ENCODE measurements at places on chromosomes 4 and X.

DNA sequence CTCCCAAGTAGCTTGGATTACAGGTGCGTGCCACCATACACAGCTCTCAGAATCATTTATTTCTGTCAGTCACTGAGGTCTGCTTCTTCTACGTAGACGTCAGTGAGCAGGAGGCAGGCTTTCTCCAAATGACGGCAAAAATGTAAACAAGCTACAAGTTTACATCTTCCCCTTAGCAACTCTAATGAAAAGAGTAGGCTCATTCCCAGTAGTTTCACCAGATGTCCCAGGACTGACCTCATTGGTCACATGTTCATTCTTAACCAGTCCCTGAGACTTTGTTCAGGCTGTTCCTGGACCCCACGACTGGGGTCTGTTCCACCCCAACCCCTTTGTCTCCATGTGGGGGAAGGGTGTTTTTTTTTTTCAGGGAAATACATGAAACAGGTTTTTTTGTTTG, 67.1 kb downstream of the TENM3 start:
- no peak for DNase-seq
- no peaks in the 10 kb centered on the region for H3K4me1 ChIP-seq
- no peaks in the 10 kb centered on the region for H3K36me3 ChIP-seq
- H3K27me3 ChIP-seq = no peaks in the 10 kb centered on the region
- no peak overlapping the region for H3K4me3 ChIP-seq

DNA sequence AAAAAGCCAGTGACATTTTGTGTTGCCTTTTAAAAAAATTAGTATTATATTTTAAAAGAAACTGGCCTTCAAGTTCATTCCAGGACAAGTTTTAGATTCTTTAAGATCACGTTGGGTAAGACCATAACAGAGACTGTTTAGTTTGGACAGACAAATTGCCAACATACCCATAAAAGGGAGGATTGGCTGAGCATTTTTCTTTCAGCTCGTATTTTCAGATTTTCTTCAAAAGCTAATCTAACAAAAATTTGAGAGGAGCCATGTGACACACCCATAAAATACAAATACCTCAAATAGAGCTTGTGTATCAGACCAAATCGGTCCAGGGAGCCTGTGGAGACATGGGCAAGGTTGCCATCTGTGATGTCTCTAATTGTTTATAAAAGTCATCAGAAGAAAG, 74.6 kb upstream of the C1QTNF7 start:
- H3K4me3 ChIP-seq = no peak overlapping the region
- no peak overlapping the region for H3K27ac ChIP-seq
- DNase-seq = no peak

DNA sequence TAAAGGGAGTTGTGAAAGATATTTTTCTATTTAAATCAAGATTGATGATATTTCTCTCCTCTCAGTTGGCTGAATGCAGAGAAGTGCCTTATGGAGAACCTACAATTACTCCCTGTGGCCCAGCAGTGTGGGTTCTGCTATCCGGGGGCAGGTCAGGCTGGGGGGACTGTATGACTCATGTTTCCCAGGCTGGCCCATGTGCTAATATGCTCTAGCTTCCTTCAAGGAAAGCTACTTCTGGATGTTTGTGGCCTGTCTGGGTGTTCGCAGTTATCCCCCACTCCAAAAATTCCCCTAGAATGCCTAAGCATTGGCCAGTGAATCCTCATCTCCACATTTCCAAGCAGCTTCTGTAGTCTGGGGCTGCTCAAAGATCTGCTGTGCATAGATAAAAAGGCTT, 58.9 kb upstream of the SPP1 start:
- no peaks in the 10 kb centered on the region for H3K4me1 ChIP-seq
- H3K27ac ChIP-seq = no peak overlapping the region
- H3K36me3 ChIP-seq = no peaks in the 10 kb centered on the region
- DNase-seq = no peak
- H3K27me3 ChIP-seq = peaks cover 5% of the 10 kb centered on the region

DNA sequence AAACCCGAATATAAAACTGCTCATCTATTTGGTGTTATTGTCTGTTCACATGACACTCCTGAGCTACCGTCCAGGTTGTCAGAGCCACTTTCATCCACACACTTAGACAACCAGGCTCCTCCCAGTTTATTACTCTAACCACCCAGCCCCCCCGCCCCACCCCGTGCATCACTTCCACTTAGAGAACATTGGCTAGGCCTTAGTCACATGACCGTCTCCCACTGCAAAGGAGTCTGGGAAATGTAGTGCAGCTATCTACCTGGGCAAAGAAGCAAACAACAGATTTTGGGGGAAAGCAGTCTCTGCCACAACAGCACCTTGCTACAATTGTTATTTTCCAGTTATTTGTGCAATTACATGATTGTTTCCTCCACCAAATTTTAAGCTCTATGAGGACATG, 57.6 kb upstream of the RBPJ start:
- no peaks in the 10 kb centered on the region for H3K4me1 ChIP-seq
- no peak overlapping the region for H3K4me3 ChIP-seq
- no peak for DNase-seq
- no peaks in the 10 kb centered on the region for H3K27me3 ChIP-seq
- no peak overlapping the region for H3K27ac ChIP-seq
- no peaks in the 10 kb centered on the region for H3K36me3 ChIP-seq

GRCh38 chr4:151922306-151922705, 161.5 kb upstream of the GATB start:
- H3K4me3 ChIP-seq = no peak overlapping the region
- H3K36me3 ChIP-seq = no peaks in the 10 kb centered on the region
- H3K4me1 ChIP-seq = no peaks in the 10 kb centered on the region
- no peak overlapping the region for H3K27ac ChIP-seq
- H3K27me3 ChIP-seq = peaks cover 13% of the 10 kb centered on the region

DNA sequence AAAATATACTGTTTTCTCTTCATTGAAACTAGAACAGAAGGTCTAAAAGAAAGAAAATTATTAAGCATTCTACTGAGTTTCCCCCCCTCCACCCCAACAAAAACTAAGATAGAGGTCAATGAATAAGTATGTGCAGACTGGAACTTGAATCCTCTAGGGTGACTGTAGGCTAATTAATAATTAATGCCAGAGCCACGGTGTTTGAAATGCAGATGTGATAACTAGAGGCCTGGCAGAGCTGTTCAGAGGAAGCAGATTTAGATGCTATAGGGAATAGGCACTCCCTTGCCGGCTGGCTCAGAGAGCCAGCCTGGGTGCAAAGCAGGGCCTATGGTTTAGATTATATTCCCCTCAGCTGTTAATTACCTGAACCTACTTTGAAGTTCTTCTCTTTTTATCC, 12.2 kb upstream of the POU3F4 start:
- DNase-seq = no peak
- no peaks in the 10 kb centered on the region for H3K36me3 ChIP-seq
- no peak overlapping the region for H3K27ac ChIP-seq
- H3K27me3 ChIP-seq = peaks cover 2% of the 10 kb centered on the region

GRCh38 chr4:898869-899555, 33.1 kb downstream of the GAK start:
- no peaks in the 10 kb centered on the region for H3K4me1 ChIP-seq
- H3K27ac ChIP-seq = peak overlapping the region; percentile 64
- H3K4me3 ChIP-seq = no peak overlapping the region
- H3K27me3 ChIP-seq = no peaks in the 10 kb centered on the region
- no peak for DNase-seq
- peaks cover 32% of the 10 kb centered on the region for H3K36me3 ChIP-seq

GRCh38 chr4:110633358-110634341, 10.8 kb upstream of the PITX2 start:
- H3K36me3 ChIP-seq = peaks cover 17% of the 10 kb centered on the region
- peak overlapping the region; percentile 65 for H3K27ac ChIP-seq
- H3K27me3 ChIP-seq = peaks cover 95% of the 10 kb centered on the region
- no peak for DNase-seq
- peaks cover 8% of the 10 kb centered on the region for H3K4me1 ChIP-seq
- H3K4me3 ChIP-seq = peak overlapping the region; percentile 37

- H3K27me3 ChIP-seq = no peaks in the 10 kb centered on the region
- H3K27ac ChIP-seq = no peak overlapping the region
- DNase-seq = no peak
- H3K4me3 ChIP-seq = no peak overlapping the region
- no peaks in the 10 kb centered on the region for H3K4me1 ChIP-seq
Measured at GRCh38 chr4:156803056-156803455, 168.5 kb downstream of the PDGFC start.

DNA sequence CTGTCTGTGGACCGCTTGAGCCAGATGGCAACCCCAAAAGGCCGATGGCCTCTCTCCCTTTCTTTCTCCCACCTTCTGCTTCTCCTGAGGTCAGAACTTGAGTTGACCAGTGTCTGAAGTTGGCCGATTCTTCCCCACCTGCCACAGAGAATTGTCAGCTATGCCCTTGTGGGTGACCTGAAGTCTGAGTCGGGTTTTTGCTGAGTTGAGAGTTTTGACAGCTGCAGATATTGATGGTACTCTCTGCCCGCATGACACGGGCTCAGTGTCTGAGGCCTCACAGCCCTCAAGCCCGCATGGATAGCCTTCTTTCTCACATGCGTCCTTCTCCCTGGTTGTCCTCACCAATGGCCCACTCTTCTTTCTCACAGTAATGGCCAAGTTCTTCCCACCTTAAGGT, 111.0 kb downstream of the EFNB1 start:
- H3K4me3 ChIP-seq = no peak overlapping the region
- no peak for DNase-seq
- H3K27ac ChIP-seq = no peak overlapping the region
- no peaks in the 10 kb centered on the region for H3K36me3 ChIP-seq

DNA sequence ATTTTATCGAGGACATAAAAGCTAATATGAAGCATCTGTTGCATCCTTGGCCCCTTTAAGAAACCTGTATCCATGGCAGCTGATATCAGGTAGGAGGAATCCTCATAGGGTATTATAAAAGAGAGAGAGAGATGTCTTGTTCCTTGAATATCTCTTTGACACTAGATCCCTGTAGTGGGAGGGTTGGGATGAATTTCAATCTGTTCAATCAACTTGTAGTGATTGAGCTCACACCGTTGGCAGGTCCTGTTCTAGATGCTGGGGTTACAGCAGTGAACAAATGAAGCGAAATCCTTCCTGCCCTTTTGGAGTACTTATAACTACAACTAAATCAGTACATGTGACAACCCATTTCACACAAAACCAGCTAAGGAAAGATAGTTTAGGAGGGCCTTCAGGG, 35.3 kb upstream of the GATB start:
- no peak overlapping the region for H3K4me3 ChIP-seq
- no peak overlapping the region for H3K27ac ChIP-seq
- H3K4me1 ChIP-seq = no peaks in the 10 kb centered on the region
- H3K36me3 ChIP-seq = no peaks in the 10 kb centered on the region

GRCh38 chr4:37066159-37066558, 178.4 kb upstream of the NWD2 start:
- DNase-seq = no peak

DNA sequence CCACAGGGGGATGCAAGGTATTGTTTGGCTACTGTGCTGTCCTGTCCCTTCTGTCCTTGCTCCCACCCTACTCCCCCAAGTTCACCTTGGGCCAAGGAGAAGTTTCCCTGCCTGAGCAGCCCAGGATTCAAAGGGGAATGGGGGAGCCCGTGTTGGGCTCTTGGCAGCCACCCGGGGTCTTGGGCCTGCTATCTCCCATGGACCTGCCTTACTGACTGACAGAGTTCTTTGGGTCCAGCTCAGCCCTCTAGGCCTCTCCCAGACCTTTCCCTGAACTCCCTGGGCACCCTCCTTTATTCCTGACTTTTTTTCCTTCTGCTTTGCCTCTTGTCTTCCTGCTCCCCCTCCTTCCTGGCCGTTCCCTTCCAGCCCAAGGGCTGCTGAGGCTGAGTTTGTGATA, 67.4 kb downstream of the STARD8 start:
- H3K4me1 ChIP-seq = no peaks in the 10 kb centered on the region
- no peak overlapping the region for H3K4me3 ChIP-seq
- DNase-seq = no peak
- H3K36me3 ChIP-seq = no peaks in the 10 kb centered on the region

GRCh38 chr4:165991325-165992180, 118.5 kb downstream of the TLL1 start:
- no peak overlapping the region for H3K4me3 ChIP-seq
- H3K4me1 ChIP-seq = no peaks in the 10 kb centered on the region
- no peak overlapping the region for H3K27ac ChIP-seq

DNA sequence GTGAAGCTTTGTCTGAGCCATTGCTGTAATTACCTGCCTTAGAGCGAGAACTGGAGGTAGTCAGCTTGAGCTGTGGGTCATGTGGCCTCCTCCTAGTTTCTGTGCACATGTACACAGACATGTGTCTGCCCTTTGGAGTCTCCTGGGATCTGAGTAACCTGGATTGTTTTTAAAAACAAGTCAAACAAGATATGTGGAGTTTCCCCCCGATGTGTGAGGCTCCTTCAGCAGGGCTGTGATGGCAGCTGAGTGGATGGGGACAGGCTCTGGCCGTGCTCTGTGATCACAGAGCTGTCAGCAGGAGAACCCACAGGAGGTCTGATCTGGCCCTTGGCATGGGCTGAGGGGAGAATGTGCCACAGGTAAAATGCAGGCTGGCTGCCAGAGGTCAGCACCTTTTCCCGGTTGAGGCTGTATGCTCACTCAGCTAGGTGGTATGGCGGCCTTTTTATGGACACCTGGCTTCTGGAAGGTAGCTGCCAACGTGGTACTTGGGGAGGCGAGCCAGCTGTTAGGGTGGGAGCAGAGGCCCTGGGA, 38.4 kb downstream of the NOP14 start:
- peaks cover 38% of the 10 kb centered on the region for H3K4me1 ChIP-seq
- H3K27me3 ChIP-seq = no peaks in the 10 kb centered on the region
- H3K4me3 ChIP-seq = no peak overlapping the region
- peak; percentile 10 for DNase-seq
- H3K27ac ChIP-seq = peak overlapping the region; percentile 49
- peaks cover 66% of the 10 kb centered on the region for H3K36me3 ChIP-seq

DNA sequence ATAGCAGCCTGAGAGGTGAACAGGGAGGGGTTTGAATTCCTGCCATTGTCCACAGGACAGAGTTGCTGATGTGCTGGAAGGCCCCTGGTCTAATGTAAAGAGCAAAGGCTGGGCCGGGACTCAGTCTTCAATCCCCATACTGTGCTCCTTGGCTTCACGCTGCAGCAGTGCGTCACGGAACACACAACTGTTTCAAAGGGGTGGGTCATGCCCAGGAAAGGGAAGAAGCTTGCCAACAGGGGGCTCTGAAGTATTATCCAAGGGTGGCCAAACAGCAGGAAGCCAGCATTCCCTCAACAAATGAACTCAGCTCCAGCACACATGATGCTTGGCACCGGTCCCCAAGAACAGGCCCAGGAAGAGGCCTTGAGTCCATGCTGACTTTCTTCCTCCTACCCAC, 122.5 kb downstream of the NFKB1 start:
- peaks cover 7% of the 10 kb centered on the region for H3K36me3 ChIP-seq
- H3K4me3 ChIP-seq = no peak overlapping the region
- H3K27me3 ChIP-seq = peaks cover 5% of the 10 kb centered on the region
- no peak for DNase-seq
- H3K4me1 ChIP-seq = peaks cover 70% of the 10 kb centered on the region
- peak overlapping the region; percentile 39 for H3K27ac ChIP-seq

GRCh38 chr4:118727360-118727759, 42.2 kb downstream of the METTL14 start:
- no peak for DNase-seq
- H3K27me3 ChIP-seq = no peaks in the 10 kb centered on the region
- H3K4me3 ChIP-seq = no peak overlapping the region

GRCh38 chr4:113619526-113619925, 142.0 kb downstream of the CAMK2D start:
- H3K27me3 ChIP-seq = no peaks in the 10 kb centered on the region
- no peak overlapping the region for H3K27ac ChIP-seq
- DNase-seq = no peak
- H3K36me3 ChIP-seq = peaks cover 8% of the 10 kb centered on the region
- H3K4me3 ChIP-seq = no peak overlapping the region
- H3K4me1 ChIP-seq = peaks cover 8% of the 10 kb centered on the region

GRCh38 chr4:23697722-23698121, 192.1 kb downstream of the PPARGC1A start:
- no peak overlapping the region for H3K27ac ChIP-seq
- no peak for DNase-seq
- H3K4me1 ChIP-seq = no peaks in the 10 kb centered on the region
- H3K27me3 ChIP-seq = no peaks in the 10 kb centered on the region

Data from activated naive CD4-positive, alpha-beta T cell treated with anti-CD3 and anti-CD28 coated beads, Interleukin-2, amount 10 ng/mL, durations not matched to agents 7 days and 5 days (primary cell).